Stimulated activated CD4-positive, alpha-beta T cell treated with anti-CD3 and anti-CD28 coated beads, TNF-alpha, amount 100 ng/mL, for 48 hours (primary cell): ENCODE measurements at places on chromosomes 5 and 9.

- no peak for DNase-seq
These were observed 482.9 kb downstream of the AGTPBP1 start for GRCh38 chr9:85258823-85259370.

- no peak for DNase-seq
These were observed 198.0 kb upstream of the MVB12B start for GRCh38 chr9:126128494-126129142.

GRCh38 chr5:95777441-95777840 lies 45.1 kb downstream of the GLRX start:
- DNase-seq, result no peak

DNA sequence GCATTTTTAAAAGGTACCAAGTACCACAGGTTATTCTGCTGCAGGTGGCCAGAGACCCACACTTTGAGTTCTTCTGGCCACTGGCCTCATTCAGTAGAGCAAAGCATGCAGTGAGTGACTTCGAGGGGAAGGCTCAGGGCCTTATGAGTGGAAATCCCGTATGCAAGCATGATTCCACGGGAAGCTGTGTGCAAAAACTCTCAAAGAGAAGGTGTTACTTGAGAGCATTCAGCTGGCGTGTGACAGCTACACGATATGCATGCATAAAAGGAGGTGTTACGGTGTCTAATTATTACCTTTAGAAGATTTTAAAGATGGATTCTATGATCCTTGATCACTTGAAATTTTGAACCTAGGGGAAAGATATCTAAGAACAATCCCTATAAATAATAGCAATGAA lies 160.3 kb downstream of the ENC1 start:
- no peak for DNase-seq

DNA sequence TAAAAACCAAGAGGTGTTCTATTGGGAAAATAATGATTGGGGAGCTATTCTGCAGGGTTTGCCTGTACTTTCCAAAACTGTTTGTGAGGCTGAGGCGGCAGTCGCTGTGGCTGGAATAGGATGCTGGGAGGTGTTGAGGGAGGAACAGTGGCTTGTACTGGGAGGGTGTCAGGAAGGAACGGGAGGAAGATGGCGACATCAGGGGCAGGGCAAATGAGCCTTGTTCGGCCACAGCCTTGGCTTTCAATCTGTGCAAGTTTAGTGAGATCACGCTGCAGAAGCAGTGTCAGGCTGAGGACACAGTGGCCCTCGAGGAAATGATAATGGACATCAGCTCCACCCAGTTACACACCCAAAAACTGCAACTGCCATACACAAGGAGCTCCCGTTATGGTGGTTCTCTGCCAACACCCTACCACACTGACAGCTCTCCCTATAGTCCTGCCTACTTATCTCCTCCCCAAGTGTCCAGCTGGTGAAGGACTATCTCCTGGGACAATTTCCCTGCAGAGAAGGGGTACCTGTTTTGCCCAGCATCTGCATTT lies 27.3 kb downstream of the KIF2A start:
- no peak for DNase-seq

GRCh38 chr5:52759331-52759730 lies 28.4 kb upstream of the ITGA1 start:
- DNase-seq, result no peak

DNA sequence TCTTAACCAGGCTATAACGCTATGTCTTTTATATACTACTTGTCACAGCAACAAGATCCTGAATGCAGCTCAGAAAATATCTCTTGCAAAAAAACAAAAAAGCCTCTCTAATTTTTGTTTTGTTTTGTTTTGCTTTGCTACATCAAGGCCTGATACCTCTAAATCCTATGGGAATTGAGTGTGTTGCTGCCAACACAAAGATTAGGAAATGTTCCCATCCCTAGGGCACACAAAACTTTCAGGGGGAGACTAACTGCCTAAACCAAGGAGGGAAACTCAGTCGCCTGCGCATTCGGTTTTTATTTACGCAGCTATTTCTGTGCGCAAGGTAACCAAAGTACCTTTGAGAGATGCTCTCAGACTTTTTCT lies 1.7 kb downstream of the SSBP2 start:
- DNase-seq, result no peak
